ENCODE measurements at places on chromosomes 2 and 18.

DNA sequence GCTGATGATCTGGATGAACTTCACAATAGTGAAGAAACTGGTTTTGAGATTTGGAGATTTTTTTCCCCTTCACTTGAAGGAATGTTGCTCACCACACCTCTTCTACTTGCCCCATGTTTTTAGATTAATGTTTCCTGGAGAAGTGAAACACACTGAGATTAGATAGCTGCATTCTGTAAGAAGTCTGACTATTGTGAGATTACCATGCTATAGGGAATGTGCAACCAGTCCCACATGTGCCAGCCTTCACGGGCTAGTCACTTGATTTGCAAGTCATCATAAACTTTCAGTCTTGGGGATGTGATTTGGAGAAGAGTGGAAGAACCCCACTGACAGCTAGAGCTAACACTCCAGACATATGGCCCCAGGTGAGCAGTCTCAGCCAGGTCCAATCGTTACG, 7.4 kb upstream of the CCNYL1 start:
- no peak for DNase-seq

DNA sequence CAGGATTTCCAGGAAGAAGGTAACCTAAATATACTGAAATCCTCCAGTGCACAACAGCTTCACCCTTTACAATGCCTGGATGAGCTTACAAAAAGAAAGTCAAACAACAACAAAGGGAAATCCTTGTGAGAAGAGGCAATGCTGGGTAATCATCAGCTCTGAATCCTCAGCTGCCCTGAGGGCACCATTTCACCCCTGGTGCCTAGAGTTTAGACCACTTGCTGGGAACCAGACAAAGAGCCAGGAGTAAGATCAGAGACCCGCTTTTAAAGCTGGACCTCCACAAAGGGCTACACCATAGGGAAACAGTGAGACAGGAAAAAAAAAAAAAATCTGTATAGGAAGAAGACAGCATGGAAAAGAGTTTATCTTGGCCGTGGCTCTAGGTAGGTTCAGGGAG, 97.0 kb downstream of the FOXI3 start:
- no peak for DNase-seq

DNA sequence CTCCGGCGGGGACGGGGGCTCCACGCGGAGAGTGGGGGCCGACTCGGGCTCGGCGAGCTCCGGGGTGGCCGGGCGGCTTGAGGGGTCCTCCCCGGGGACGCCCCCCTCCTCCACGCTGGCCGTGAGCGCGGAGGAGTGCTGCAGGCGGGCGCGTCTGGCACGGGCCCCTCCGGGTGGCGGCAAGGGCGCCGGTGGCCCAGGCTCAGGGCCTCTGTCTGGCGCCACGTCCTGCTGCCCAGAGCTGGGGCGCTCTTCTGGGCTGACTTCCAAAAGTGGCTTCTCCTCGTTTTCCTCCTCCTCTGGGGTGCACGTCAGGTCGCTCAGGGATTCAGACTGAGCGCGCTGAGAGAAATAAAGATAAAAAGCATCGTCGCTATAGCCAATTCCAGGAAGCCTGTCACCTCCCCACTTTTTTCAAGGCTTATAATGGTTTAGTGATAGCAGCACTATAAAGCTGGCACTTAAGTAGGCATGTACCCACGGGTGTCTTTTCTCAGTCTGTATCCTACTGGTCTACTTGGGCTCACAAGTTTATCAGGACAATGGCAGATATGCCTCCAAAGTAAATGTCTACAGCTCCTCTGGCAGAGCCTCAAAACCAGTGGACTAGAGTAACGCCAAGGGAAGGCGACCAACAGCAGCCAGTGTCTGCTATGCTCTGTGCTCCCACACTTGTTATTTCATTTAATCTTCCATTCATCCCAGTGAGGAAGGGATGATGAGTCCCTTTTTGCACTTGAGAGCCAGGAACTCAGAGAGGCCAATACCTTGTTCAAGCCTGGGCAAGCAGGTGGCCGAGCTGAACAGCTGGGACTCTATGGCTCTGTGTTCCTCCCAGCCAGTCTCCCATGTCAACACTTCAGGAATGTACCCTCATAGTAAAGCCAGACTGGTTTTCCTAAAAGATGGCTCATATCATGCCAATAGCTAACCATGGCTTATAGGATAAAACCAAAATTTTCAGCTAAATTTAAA, 92.6 kb upstream of the MGAT4A start:
- no peak for DNase-seq

GRCh38 chr2:181223234-181223633, 234.0 kb upstream of the ITGA4 start:
- no peak for DNase-seq

DNA sequence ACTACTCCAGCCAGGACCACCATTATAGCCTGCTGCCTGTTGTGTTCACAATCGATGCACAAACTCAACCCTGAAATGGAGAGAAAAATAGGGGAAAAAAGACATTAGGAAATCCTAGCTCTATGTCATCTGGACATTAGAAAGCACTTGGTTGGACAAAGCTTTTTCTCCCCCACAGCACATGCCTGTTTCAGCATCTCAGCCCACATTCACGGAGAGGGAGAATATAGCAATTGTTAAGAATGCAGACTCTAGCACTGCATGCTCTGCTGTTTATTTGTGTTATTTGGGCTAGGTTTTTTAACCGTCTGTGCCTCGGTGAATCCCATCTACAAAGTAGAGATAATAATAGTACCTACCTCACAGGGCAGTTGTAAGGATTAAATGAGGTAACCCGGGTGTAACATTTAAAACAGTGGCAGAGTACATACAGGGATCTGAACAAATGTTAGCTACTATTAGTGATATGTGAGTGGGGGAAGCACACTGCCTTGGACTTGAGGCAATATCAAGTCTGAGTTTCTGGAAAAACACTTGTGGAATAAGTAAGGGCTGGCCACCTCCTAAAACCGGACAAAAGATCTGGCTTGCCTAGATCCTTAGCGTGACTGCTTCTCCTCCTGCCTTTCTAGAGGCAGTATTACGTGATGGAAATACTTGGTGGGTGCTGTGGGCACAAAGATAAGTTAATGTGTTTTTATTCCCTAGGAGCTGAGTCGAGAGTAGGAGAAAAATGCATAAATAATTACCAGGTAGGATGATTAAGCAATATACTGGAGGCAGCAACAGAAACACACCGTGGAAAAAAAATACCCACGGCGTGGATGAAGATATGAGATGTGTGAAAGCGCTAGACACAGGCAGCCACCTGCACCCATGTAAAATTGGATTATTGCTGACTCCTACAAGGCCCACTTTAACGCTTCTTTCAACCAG, 1.0 kb upstream of the PPP1CB start:
- DNase-seq: no peak

DNA sequence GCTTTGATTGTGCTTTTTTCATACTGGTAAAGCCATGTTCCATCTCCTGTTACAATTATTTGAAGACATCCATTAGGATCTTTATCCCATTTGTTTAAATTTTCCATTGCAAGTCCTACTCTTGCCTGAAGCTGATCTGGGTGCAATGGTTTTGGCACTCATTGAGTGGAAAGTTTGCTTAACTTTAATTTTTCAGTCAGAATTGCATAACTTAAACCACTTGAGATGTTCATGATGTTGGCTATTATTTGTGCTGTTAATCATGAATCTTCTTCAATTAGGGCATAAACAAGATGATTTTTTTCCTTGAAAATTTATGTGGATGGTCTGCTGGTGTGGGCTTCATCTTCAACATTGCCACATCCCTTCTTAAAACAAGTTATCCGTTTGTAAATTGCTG, 180.1 kb downstream of the ST6GAL2 start:
- DNase-seq: no peak

GRCh38 chr2:31142110-31142509, 3.9 kb upstream of the GALNT14 start:
- no peak for DNase-seq

- no peak for DNase-seq
These were observed 217.0 kb downstream of the CMPK2 start for GRCh38 chr2:6648596-6649247.

GRCh38 chr2:16280081-16280480, 339.7 kb downstream of the MYCN start:
- no peak for DNase-seq

GRCh38 chr2:72511906-72512305, 313.9 kb downstream of the EXOC6B start:
- DNase-seq: no peak

DNA sequence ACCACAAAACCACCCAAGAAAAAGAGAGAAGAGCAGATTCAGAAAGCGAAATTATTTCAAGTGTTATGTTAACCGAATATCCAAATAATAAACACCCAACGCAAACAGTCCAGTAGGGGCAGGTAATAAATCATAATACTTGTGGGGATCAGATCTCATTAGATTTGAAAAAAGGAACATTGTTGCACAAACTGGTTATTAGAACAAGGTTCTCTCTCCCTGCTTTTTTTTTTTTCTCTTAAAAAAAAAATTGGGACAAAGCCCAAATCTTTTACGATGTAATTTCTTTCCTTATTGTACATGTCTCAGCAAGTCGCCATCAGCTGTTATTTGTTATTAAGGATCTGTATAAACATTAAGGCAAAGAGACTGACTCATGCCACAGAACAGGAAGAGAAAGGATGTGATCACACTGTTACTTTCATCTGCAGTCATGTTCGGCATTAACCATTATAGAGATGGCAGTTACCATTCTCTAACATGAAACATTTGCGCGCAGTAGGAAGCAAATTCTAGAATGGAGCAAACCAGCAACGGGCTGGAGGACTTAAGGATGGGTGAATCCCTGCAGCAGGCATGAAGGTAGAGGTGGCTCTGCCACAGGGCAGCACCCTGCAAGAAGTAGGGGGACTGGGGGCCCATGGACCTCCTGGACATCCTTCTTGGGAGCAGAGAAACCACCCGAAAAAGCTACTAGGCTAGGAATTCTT, 42.0 kb downstream of the EPHA4 start:
- DNase-seq: no peak

DNA sequence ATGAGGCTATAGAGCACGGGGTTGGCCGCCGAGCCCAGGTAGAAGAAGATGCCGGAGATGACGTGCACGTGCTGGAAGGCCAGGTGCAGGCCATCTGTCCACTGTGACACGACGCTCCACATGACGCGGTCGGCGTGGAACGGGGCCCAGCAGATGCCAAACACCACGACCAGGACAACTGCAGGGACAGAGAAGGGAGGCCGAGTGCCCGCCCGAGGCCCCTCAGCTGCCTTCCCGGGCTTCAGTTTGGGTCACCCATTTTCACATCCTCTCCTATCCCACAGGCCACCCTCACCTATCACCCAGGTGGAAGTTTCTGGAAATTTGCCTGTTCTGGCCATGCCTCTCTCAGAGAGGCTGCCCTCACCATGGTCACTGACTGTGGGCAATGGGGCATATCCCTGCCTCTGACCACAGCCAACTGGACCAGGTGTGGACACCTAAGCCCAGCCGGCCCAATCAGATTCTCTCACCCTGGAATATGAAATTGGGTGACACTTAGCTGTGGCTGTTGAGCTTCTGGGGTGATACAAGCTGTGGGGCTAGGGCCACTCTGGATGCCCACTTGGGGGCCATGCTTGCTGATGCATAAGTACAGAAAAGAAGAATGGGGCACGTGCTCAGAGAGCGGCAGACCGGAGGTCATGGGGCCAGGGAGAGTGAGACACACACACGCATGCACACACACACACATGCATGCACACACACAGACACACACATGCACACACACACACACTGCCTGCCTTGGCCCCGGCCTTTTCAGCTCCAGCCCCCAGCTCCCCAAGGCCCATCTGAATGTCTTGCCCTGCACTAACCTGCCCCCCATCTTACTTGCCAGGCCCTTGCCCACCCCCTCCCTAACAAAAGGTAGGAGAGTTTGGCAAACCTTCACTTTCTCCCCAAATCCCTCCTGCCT, 4.7 kb downstream of the NMUR1 start:
- DNase-seq: no peak

- no peak for DNase-seq
These were observed 381.7 kb downstream of the NUP35 start for GRCh38 chr2:183505911-183506310.

DNA sequence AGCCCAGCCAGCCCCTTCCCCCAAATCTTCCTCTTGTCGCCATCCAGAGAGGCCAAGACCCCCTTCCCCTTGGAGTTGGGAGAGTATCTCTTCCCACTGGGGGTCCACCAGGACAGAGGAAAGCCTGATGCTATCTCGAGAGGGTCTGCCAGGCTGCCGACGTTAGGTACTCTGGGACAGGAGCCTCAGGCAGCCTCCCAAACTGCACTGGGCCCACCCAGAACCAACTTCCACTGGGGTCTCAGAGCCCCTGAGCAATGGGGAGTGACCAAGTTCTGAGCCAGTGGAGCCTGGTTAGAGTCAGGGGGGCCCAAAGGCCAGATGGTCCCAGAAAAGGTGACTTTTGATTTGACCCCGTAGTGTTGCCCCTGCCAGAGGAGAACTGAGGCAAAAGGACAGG, 189.1 kb downstream of the INHBB start:
- no peak for DNase-seq

DNA sequence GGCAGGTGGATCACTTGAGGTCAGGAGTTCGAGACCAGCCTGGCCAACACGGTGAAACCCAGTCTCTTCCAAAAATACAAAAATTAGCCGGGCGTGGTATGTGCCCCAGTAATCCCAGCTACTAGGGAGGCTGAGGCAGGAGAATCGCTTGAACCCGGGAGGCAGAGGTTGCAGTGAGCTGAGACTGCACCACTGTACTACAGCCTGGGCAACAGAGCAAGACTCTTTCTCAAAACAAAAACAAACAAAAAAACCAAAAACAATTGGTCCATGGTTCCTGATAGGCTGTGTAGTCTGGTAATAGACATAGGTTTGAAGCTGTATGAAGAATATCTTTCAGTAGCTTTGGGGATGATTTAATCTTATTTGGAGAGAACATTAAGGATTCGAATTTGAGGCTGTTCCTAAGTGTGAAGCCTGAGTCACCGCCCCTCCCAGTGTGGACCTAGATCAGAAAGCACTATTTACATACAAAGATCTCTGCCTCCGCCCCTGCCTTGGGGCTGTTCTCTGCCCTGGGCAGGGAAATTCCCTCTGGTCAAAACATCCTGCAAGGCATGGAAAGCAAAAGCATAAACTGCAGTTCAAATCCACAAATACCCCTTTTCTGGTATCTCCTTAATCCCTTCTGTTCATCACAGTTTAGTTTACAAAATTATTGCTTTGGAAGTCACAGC, 52.8 kb upstream of the PMAIP1 start:
- DNase-seq: no peak

All from stimulated activated CD4-positive, alpha-beta T cell treated with anti-CD3 and anti-CD28 coated beads, Interleukin-1b, Interleukin-23, amount 100 ng/mL, for 1 hour (primary cell).